ENCODE measurements at places on chromosomes 12 and 14. TPM values are rescaled to one million over a fixed set of nuclear protein-coding genes. Genes with fewer than 3 reads are reported as not detected.

The RNASE3 gene
- total RNA-seq: not detected

The TMEM117 gene
- 31.1 TPM for total RNA-seq

The SLC6A13 gene
- total RNA-seq: 0.53 TPM

The E2F7 gene
- total RNA-seq: 7.2 TPM

The ASB2 gene
- total RNA-seq: 32.3 TPM

The PLCZ1 gene
- total RNA-seq: not detected

The LYZ gene
- 33.0 TPM for total RNA-seq

DNA sequence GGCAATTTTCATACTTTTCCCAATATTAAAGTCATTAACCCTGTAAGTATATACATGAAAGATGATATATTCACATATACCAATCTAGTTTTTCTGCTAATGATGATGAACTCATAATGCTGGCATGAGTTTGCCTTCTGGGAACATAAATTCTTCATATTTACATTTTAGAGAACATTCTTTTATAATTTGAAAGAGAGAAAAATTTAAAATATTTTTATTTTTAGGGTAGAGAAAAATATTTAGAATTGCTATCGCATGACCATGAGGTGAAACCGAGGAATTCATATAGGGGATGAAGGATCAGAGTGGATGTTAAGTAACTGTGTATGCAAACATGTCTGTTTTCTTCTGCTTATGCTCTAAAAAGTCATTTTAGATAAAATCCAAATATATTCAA is 825.3 kb upstream of the FLRT2 start:
- DNase-seq: no peak

DNA sequence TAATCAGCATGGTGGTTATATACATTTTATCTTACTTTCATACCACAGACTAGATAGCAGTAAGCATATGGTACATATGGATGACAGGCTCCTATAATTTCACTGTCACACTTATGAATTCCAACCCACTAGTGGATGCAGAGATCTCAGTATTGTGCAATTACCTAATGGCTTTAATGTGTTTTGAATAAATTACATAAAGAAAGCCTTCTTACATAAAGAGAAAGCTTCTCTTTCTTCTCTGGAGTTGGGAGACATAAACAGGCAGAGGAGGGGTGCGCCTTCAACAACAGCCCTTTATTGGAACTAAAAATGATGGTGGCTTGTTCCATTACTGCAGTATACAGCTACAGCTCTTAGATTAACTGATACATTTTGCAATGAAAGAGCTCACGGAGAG is 52.6 kb downstream of the SAV1 start:
- DNase-seq: no peak

GRCh38 chr12:69151254-69151764 is 88.1 kb upstream of the CPSF6 start:
- no peak for DNase-seq

DNA sequence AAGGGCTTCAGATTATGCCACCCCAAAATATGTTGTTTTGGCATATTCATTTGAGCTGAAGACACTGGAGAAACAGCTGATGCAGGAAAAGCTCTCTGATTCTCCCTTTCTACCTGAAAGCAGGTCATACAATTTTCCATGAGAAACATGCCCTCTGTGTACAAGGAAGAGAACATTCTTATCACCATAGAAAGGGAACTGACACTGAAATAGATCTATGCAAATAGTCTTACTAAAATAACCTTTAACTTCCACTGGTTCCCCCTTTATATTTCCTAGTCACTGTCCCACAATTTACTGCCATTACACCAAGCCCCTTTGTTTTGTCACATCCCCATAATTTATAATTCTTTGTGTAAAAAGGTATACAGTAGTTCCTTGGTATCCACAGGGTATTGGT is 9.6 kb upstream of the PHC1 start:
- no peak for DNase-seq

DNA sequence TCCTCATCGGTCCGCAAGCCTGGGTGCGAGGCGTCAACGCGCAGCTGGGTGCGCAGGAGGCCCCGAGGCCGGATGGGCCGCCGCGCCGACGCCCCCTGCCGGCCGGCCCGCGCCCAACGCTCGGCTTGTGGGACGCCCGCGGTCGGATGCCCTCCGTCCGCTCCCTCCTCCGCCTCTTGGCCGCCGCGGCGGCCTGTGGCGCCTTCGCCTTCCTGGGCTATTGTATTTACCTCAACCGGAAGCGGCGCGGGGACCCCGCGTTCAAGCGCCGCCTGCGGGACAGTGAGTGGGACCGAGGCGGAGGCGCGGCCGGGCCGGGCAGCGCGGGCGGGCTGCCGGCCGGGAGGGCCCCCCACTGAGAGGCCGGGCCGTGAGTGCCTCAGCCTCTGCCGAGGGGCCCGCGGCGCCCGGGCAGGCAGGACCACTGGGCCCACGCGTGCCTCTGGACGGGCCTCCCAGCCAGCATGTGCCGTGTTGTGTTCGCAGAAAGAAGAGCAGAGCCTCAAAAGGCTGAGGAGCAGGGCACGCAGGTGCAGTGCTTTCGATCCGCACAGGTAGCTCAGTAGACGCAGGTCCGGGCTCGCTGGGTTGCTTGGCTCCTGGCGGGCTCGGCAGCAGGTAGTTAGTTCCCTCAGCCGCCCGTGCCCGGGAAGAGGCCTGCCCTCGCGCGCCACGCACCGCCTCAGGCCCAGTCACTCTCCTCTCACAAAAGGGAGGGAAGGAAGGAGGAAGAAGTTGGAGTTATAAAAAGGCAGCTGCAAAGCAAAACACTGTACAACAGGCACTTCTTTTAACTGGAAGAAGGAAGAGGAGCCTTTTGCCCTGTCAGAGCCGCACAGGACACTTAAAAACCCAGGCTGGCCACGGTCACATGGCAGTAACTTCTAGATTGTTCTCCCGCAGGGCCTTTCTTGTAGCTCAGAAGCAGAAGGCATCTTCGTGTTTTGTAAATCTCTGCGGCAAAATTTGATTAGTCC is at the start of gene TOMM20L:
Gene TOMM20L (plus strand): TSS at position 119 of the 977 bp plus-strand sequence. CDS start 28 bp downstream, at position 147.
- DNase-seq: no peak

DNA sequence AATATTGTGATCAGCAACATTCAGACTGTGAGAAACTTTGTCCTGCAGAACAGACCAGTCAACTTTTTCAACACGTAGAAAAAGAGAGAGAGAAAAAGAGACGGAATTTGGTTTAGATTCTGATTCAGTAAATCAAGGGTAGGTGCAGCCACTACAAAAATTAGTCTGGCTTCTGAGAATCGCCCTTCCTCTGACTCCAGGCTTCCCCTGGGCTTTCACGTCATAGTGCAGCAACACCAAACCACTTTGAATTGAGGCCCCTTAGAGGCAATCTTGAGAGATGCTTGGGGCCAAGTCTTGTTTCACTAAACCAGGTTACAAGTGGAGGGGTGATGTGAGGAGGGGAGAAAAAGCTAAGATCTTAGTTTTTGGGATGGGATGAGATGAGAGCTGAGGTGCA is 37.5 kb upstream of the PTGR2 start:
- DNase-seq: no peak

GRCh38 chr14:97253756-97254155 is 456.6 kb downstream of the VRK1 start:
- no peak for DNase-seq

- DNase-seq: no peak
These were observed 28.6 kb downstream of the BAZ2A start for GRCh38 chr12:56601503-56601902.

GRCh38 chr14:24172871-24173281 is 996 bp downstream of the REC8 start:
- no peak for DNase-seq

GRCh38 chr12:77625441-77625840 is 205.3 kb upstream of the NAV3 start:
- DNase-seq: no peak

DNA sequence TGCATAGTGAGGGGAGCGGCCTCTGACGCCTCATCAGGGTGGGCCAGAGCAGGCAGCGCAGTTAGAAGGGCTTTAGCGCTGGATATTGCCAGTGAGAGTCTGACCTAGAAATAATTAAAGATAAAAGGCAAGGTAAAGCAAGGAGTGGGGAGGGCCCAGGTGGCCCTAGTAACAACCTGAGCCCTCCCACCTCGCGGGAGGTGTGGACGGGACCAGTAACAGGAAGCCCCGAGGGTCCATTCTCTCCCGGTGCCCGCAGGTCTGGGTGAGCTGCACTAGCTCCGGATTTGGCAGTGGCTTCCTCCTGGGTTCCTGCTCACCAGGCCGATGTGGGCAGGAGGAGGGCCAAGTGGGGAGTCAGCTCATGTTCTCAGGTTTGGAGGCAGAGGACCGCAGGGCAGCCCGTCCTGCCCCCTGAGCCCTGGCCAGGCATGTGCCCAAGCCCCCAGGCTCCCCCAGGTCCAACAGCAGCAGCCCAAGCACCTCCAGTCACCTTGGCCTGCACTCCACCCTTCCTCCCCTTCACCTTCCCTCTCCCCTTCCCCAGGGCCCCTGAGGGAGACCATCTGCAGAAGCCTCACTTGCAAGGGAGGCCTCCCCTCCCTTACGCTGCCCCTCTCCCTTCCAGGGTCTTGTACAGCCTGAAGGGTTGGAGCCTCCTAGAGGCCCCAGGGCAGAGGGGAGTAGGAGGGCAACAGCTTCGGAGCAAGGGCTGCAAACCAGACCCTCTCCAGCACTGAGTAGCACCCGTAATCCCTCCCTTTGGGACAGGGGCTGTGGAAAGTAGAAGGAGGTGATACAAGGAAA is 144.3 kb upstream of the FKBP4 start:
- no peak for DNase-seq

DNA sequence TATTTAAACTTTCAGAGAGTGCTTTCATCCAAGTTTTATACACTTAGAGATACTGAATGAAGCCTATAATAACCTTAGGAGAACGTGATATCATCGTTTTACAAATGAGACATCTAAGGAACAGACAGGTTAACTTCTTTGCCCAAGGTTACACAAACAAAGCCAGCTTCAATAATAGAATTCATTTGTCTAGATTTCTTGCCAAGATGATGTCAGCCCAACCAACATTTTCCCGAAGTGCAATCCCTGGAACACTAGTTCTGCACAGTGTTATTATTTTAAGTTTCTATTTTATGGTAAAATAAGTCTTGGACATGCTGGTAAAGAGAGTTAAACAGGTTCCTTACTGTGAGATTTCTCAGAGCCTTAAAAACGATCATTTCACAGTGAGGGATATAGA is 174.6 kb downstream of the SLC25A21 start:
- no peak for DNase-seq

- no peak for DNase-seq
These were observed 81.5 kb upstream of the KCNA1 start for GRCh38 chr12:4828176-4828575.

DNA sequence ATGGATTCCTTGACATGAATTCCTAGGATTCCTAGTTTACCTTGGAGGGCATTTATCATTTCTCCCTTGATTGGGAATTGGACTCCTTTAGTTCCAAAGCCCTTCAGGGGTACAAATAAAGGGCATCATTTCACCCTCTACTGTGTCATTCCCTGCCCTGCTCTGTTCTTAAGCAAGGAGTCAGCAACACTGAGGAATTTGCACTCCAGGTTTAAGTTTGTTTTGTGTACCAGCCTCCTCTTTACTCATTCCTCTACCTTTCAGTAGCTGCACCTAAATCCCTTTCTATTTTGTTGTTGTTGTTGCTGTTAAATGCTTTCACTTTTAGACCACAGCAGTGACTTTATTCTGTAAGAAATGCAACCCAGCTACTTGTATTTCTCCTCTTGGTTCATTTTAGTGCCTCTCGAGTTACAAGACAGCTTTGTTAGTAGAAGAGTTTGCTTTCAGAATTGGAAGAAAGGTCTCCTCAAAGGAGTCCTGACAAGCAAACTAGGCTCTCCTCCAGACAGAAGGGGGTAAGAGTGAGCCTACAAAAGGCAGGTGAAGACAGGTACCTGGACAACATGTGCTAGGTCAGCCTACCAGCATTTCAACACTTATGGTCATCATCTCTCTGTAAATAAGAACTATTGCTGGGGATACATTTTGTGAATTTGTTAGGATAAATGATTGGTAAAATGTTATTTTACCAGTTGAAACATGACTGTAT is 90.0 kb downstream of the RMST start:
- DNase-seq: no peak

- no peak for DNase-seq
These were observed 5.1 kb downstream of the INF2 start for GRCh38 chr14:104694475-104694950.

DNA sequence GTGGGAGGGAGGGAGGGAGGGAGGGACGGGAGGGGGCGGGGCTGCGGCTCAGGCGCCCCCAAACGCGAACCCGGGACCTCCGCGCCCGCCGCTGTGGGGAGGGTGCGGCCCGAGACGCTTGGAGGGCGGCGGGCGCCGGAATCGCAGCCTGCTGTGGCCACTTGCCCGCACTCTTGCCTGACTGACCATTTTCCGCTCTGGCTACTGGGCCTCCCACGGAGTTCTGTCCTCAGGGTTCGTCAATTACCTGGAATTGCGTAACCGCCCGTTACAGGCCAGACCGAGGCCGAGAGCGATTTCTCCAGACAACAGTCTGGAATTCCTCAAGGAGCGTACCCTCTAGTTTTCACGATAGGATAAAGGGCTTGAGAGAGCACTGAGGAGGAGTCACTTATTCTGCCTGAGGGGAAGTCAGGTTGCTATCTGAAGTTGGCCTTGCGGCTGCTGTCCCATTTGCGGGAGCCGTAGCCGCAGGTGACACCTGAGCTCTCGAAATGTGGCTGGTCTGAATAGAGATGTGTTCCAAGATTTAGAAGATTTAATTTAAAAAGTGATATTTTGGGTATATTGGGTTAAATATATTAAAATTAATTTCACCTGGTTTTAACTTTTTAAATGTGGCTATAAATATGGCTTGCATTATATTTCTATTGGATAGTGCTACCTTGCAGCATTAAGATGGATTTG is 446 bp upstream of the ZNF641 start:
- peak; percentile 25 for DNase-seq

GRCh38 chr12:39592295-39592694 is 27.3 kb downstream of the ABCD2 start:
- no peak for DNase-seq

- no peak for DNase-seq
These were observed 499.7 kb downstream of the TMTC2 start for GRCh38 chr12:83186419-83186818.
